A172 (cell line): ENCODE measurements at places on chromosomes 7 and 10. TPM values are rescaled to one million over a fixed set of nuclear protein-coding genes. Genes with fewer than 3 reads are reported as not detected.

GRCh38 chr10:122331615-122332446, 42.7 kb upstream of the PLEKHA1 start:
- DNase-seq, result no peak

GRCh38 chr10:79203014-79203644, 134.4 kb downstream of the ZMIZ1 start:
- DNase-seq, result no peak

PNLIPRP1 gene
- not detected in 2 replicates for total RNA-seq

DNA sequence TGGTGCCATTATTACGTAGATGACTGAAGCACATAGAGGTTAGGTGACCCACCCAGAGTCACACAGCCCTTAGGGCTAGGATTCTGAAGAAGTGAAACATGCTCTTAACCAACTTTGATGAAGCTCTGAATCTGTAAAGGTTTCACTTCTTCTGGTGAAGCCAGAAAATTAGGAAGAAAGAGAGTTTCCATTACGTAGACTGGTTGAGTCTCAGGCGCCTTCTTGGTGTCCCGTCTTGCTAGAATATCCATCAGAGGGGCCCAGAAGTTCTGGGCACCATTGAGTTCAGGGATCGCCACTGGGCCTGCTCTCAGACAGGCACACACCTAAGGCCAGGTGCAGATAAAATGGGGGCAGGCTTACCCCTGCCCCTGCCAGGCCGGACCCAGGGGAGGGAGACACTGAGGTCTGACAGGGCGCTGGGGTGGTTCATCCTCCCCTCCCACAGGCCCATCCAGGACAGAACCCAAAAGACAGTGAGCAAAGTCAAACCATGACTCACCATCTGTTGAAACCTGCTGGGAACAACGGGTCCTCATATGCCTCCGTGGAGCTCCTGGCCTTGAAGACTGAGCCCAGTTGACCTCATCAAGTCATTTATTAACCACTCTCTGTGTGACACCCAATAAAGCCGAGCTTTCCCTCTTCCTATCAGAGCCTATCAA, 33.2 kb downstream of the DRGX start:
- DNase-seq, result no peak

DNA sequence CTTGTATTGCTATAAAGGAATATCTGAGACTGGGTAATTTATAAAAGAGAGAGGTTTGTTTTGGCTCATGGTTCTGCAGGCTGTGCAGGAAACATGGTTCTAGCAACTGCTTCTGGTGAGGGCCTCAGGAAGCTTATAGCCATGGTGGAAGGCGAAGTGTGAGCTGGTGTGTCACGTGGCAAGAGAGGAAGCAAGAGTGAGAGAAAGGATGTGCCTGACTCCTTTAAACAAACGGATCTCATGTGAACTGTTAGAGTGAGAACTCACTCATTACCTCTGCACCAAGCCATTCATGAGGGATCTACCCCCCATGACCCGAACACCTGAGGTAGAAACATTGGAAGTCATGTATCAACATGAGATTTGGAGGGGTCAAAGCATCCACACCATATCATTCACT, 7.7 kb upstream of the ITPRIP start:
- no peak for DNase-seq

GRCh38 chr7:78296644-78297371, 498.2 kb downstream of the PHTF2 start:
- DNase-seq, result no peak

EDRF1 gene
- 16.5 and 17.5 TPM in 2 replicates for total RNA-seq

DNA sequence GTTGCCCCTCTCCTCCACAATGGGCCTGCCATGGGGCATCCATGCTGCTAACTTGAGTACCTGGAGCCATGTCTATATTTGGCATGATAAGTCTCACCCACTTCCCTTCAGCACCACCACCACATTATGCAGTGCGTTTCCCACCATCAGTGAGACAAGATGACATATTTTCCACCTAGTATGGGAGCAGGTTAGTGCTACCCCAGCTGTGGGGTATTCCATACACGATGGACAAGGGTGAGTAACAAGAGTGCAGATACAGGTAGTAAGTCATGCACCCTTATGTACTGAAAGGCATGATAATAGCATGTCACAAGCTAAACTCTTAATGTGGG, 21.2 kb upstream of the OR2AE1 start:
- DNase-seq, result no peak

NRG3 gene
- total RNA-seq, result 0.16 TPM in 1 of 2 replicates, not detected in the other

MEOX2 gene
- total RNA-seq, result not detected in 2 replicates

GPRIN2 gene
- total RNA-seq, result not detected in 2 replicates

DNA sequence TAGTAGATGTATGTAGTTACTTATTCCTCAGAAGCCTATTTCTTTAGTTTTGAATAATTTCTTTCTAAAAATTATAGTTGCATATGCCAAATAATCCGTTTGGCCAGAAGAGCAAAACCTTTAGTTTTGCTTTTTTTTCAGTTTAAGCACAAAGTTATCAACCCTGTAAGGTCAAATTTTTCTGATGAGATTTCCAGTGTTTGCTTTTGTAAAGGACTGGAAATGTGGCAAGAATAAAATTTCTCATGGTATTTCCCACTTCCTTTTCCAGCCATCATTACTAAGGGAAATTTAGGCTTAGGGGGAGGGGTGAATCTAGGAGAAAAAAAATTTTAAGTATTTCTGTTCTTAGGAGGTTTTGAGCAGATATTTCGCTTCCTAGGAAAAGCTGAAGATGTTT, 7.6 kb downstream of the CALD1 start:
- no peak for DNase-seq

CALCR gene
- 0.10 and 0.98 TPM in 2 replicates for total RNA-seq

MALRD1 gene
- total RNA-seq, result not detected in 2 replicates

DNA sequence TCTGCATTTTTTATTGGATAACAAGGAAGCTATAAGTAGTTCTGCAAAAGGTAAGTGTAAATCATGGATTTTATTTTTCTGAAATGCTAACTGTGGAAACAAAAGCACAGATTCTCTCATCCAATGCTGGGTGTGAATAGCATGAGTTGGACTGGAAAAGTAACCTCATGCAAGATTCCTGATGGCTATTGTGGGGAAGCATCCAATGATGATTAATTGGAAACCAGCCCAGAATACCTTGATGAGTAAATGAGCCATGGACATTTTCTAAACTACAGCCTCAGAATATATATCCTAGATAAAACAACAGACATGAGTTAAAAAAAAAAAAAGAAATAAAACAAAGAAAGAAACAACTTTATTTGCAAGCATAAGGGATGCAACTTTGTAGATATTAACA, 934.6 kb downstream of the CCSER2 start:
- DNase-seq, result no peak

GRCh38 chr7:133023370-133024071, 58.4 kb downstream of the CHCHD3 start:
- no peak for DNase-seq

GRCh38 chr7:66464059-66464458, 164.6 kb upstream of the KCTD7 start:
- no peak for DNase-seq

GOLGA7B gene
- 1.2 and 1.9 TPM in 2 replicates for total RNA-seq

- no peak for DNase-seq
These were observed 49.6 kb downstream of the ANKIB1 start for GRCh38 chr7:92295391-92295790.

DNA sequence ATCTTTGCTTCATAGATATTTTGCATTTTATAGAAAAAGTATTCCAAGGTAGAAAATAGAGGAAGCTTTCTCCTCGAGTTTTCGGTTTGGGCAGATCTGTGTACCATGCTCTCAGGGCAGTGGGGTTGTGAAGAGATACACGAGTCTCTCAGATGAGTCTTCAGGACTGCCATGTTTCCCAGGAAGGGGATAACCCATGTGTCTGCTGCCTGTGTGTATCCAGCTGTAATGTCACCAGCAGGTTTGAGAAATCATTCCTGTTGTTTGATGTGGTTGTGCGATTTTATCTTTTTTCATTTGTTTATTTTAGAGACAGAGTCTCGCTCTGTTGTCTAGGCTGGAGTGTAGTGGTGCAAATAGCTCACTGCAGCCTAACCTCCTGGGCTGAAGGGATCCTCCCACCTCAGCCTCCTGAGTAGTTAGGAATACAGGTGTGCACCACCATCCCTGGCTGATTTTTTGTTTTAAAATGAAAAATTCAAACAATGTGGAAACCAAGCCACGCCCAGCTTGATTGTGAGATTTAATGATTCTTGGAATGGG, 48.9 kb downstream of the SNX10 start:
- no peak for DNase-seq

GRCh38 chr7:153628825-153629224, 423.4 kb upstream of the DPP6 start:
- no peak for DNase-seq

CLRN3 gene
- total RNA-seq, result 0.31 TPM in 1 of 2 replicates, not detected in the other

ZNF467 gene
- total RNA-seq, result not detected in 2 replicates

ANKRD61 gene
- 1.0 TPM in 1 of 2 replicates, not detected in the other for total RNA-seq

DNA sequence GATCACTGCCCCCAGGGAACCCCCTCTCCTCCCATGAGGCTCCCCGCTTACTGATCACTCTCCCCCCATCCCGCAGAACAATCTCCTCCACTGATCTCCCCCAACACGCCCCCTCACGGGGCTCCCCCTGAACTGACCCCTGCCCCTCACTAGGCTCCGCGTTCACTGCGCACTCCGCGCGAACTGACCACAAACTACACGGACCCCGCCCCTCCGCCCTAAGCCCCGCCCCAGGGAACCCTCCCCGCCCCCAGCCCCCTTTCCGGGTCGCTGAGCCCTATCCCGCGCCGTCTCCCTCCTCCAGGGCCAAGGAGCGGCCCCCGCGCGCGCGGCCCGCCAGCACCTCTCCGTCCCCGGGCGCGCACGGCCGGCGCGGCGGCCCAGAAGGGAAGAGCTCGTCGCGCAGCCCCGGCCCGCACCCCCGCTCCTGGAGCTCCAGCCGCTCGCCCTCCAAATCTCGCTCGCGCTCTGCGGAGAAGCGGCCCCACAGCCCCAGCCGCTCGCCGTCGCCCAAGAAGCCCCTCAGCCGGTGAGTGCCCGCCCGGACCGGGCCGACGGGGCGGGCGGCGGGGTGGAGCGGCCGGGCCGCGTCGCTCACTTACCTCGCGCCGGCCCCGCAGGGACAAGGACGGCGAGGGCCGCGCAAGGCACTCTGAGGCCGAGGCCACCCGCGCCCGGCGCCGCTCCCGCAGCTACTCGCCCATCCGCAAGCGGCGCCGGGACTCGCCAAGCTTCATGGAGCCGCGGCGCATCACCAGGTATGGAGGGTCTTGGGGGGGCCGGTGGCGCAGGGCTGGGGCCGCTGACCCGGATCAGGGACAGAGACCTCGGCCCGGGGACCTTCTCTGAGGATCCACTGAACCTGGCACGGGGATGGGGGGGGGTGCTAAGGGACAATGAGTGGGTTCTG, 19.9 kb upstream of the HSPB1 start:
- no peak for DNase-seq

TFEC gene
- total RNA-seq, result 0.07 and 0.43 TPM in 2 replicates

GRCh38 chr7:91880016-91880412, 488 bp downstream of the MTERF1 start:
- peak; percentile 4 for DNase-seq

TUBAL3 gene
- not detected in 2 replicates for total RNA-seq

GRCh38 chr10:15660990-15661389, 58.7 kb downstream of the ITGA8 start:
- no peak for DNase-seq

GRCh38 chr7:120920591-120921274, 29.8 kb upstream of the ING3 start:
- DNase-seq, result no peak

GRCh38 chr7:40833191-40833887, 698.5 kb downstream of the SUGCT start:
- no peak for DNase-seq

DNA sequence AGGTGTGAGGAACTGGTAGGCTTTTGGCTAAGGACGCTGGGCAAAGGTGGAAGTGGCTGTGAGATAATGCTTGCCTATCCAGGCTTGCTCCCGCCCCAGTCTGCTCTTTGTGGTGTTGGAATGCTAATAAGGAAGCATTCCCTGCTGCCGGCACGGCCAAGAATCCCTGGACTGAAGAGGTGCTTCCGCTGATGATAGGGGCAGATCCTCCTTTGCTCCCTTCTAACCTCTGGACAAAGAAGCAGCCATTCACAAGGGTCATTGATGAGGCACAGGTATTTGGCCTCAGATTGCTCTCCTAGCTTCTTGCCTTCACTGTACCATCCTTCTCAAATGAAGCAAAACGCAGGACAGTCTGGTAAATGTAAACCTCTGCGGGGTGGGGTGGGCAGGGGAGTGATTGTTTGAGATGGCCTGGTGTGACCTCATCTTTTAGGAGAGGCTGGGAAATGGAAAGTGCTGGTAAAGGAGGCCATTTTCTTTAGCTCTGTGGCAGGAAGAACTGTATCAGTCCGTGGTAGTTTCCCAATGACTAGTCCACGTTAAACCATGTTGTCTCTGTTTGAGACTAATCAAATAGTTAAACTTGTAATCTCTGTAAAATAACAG, 1.7 kb downstream of the PGAM1 start:
- DNase-seq, result peak; percentile 48

- DNase-seq, result no peak
These were observed 17.9 kb downstream of the CAMK1D start for GRCh38 chr10:12367272-12367671.

DNA sequence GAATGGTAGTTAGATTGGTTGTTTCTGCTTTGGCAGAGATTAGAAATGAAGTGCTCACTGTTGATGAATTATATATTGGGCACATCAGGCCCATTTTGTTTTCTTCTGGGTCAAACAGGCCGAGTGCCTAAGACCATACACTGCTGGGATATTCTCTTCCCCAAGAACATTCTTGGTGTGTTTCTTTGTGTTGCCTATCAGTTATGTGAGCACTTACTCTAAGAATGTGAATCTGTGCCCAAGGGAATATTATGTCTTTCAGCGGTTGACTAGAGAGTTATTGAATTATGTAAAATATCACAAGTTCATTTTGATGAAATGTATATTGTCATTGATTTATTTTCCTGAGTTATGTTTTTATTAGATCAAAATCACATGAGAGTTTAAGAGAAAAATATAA, 255.5 kb upstream of the SMIM30 start:
- DNase-seq, result no peak

H2AZ2 gene
- 507 and 572 TPM in 2 replicates for total RNA-seq

DNA sequence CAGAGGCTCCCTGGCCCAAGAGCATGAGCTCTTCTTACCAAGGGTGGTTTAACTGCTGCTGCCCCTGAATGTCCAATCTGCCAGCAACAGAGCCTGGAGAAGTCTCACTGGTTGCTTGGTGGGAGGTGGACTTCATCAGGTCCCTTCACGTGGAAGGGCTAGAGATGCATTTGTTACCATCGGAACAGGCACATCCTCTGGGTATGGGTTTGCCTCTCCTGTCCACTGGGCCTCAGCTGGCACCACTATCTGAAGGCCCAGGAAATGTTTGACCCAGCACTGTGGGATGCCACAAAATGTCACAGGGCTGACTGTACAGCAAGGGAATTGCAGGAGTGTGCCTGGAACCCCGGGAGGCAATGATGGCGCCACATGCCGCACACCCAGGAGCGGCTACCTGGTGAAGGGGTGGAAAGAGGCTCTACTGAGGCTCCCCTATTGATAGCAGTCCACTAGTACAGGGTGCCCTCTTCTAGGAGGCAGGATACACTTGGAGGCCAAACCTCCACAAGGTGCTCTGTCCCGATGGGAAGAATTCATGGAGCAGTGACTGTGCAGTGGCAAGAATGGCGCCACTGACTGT, 603.1 kb upstream of the MGMT start:
- no peak for DNase-seq

SVOPL gene
- total RNA-seq, result not detected in 2 replicates
